ENCODE measurements at places on chromosomes 2 and 18. TPM values are rescaled to one million over a fixed set of nuclear protein-coding genes. Genes with fewer than 3 reads are reported as not detected.

DNA sequence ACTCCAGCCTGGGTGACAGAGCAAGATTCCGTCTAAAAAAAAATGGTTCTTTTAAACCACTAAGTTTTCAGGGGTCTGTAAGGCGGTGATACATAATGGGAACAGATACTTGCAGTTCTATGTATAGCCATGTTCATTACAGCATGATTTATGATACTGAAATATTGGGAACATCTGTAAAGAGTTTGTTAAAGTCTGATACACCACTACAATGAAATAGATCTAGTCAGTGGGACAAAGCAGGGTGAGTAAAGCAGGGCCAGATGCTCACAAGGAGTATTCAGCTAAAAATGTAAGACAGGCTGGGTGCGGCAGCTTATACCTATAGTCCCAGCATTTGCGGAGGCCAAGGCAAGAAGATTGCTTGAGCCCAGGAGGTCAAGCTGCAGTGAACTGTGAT is 6.2 kb upstream of the ING5 start:
- peaks cover 30% of the 10 kb centered on the region for H3K36me3 ChIP-seq
- no peak overlapping the region for H3K27ac ChIP-seq
- DNase-seq, result no peak
- H3K4me3 ChIP-seq, result no peak overlapping the region
- H3K27me3 ChIP-seq, result no peaks in the 10 kb centered on the region

GRCh38 chr2:85734015-85734414 is 19.8 kb upstream of the ATOH8 start:
- no peak for DNase-seq
- H3K4me3 ChIP-seq, result no peak overlapping the region
- peaks cover 2% of the 10 kb centered on the region for H3K27me3 ChIP-seq
- H3K36me3 ChIP-seq, result no peaks in the 10 kb centered on the region

DNA sequence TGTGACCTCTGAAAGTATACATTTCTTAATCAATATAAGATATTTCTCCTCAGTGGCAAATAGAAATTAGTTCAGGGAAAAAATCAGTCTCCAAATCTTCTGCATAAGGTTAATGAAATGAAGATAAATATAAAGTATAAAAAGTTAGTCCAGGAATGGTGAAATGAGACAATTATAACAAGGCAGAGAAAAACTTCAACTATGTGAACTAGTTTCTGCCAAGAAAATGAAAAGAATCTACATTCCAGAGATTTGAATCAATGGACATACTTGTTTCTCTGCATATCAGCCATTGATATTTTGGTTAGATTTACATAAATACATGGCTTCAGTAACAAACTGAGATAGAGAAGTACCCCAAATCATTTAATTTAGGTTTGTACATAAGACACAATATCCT is 249.0 kb downstream of the EXOC6B start:
- H3K4me1 ChIP-seq, result no peaks in the 10 kb centered on the region
- no peaks in the 10 kb centered on the region for H3K27me3 ChIP-seq
- H3K36me3 ChIP-seq, result no peaks in the 10 kb centered on the region
- H3K4me3 ChIP-seq, result no peak overlapping the region

- no peaks in the 10 kb centered on the region for H3K36me3 ChIP-seq
- no peak overlapping the region for H3K4me3 ChIP-seq
- H3K27ac ChIP-seq, result no peak overlapping the region
- no peaks in the 10 kb centered on the region for H3K4me1 ChIP-seq
Observed at GRCh38 chr18:29418136-29418535, 1241.2 kb upstream of the CDH2 start.

GRCh38 chr2:794554-795241 is 117.5 kb upstream of the TMEM18 start:
- no peaks in the 10 kb centered on the region for H3K4me1 ChIP-seq
- DNase-seq, result no peak
- peaks cover 2% of the 10 kb centered on the region for H3K27me3 ChIP-seq
- no peak overlapping the region for H3K4me3 ChIP-seq
- H3K36me3 ChIP-seq, result no peaks in the 10 kb centered on the region
- H3K27ac ChIP-seq, result no peak overlapping the region

DNA sequence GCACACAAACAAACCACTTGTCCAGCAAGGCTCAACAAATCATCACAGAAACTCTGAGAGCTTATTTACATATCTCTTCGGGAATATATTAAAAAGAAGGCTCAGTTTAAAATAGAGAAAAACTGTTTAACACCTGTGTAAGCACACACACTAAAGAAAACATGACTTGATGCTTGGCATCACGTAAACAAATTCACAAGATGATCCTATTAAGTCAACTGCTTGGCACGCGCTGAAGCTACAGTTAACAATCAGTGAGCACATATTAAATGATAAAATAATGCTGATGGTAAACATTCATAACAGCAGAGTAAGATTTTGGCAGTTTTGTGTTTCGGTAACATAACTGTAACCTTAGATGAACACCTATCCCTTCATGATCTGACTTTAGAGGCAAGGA is 4.3 kb upstream of the HES6 start:
- peaks cover 2% of the 10 kb centered on the region for H3K4me1 ChIP-seq
- H3K27ac ChIP-seq, result no peak overlapping the region
- H3K4me3 ChIP-seq, result no peak overlapping the region
- DNase-seq, result no peak

DNA sequence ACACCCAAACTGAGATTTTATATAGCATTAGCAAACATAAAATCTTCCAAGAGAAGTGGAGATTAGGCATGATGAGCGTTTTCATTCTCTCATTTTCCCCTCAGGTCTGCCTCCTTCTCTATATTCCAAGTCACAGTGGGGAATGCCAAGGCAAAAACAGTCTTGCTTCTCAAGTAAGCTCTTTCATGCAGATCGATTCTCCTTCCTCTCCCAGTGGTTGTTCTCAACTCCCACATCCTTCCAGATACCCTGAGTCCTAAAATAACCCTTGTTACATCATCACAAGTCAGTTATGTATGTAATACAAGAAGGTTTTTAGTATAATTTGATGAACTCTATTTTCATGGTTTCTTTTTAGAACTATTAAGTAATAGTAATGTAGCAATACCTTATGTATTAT is 150.6 kb downstream of the TXNL1 start:
- peaks cover 3% of the 10 kb centered on the region for H3K27me3 ChIP-seq
- H3K27ac ChIP-seq, result no peak overlapping the region
- DNase-seq, result no peak
- no peaks in the 10 kb centered on the region for H3K36me3 ChIP-seq
- H3K4me3 ChIP-seq, result no peak overlapping the region

DNA sequence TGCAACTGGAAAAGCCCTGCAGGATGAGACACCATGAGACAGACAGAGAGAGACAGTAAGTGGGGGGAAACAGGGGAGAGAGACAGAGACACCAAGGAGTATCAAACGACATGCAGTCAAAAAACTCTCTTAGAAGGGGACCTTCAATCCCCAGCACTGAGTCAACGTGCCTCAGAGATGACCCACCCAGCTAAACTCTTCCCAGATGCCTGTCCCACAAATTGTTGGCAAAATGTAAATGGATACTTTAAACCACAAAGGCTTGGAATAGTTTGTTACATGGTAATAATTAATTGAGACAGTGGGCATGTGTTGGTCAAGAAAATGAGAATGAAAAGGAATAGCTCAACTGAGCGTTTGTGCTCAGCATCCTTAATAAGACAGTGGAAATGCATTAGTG is 98.3 kb downstream of the GRB14 start:
- H3K27ac ChIP-seq, result no peak overlapping the region
- no peak overlapping the region for H3K4me3 ChIP-seq
- no peaks in the 10 kb centered on the region for H3K36me3 ChIP-seq

- no peak overlapping the region for H3K27ac ChIP-seq
- H3K27me3 ChIP-seq, result no peaks in the 10 kb centered on the region
- peaks cover 10% of the 10 kb centered on the region for H3K4me1 ChIP-seq
Observed at GRCh38 chr2:151668737-151669136, 65.5 kb downstream of the NEB start.

DNA sequence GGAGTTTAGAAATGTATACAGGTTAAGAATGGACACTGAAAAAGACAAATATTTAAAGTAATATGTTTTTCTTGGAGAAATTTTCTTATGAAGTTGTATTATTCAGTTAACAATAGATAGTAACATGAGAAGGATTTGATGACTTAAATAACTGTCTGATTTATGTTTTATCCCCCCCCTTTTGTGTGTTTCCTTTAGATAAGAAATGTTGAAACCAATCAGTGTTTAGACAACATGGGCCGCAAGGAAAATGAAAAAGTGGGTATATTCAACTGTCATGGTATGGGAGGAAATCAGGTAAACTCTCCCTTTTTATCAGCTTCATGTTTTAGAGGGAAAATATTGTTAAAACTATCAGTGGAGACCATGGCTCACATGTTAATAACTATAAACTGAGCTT is 289.7 kb upstream of the KCNJ3 start:
- H3K36me3 ChIP-seq, result no peaks in the 10 kb centered on the region
- no peak overlapping the region for H3K4me3 ChIP-seq
- no peak for DNase-seq
- H3K27ac ChIP-seq, result no peak overlapping the region

GRCh38 chr2:205041472-205042130 is 496.3 kb downstream of the PARD3B start:
- no peaks in the 10 kb centered on the region for H3K36me3 ChIP-seq
- no peaks in the 10 kb centered on the region for H3K4me1 ChIP-seq
- DNase-seq, result no peak
- H3K4me3 ChIP-seq, result no peak overlapping the region
- no peaks in the 10 kb centered on the region for H3K27me3 ChIP-seq
- no peak overlapping the region for H3K27ac ChIP-seq

GRCh38 chr2:127669056-127669455 is 6.3 kb downstream of the LIMS2 start:
- peaks cover 48% of the 10 kb centered on the region for H3K27me3 ChIP-seq
- no peak for DNase-seq
- H3K36me3 ChIP-seq, result no peaks in the 10 kb centered on the region

- no peaks in the 10 kb centered on the region for H3K4me1 ChIP-seq
- no peak for DNase-seq
- H3K36me3 ChIP-seq, result no peaks in the 10 kb centered on the region
- no peak overlapping the region for H3K27ac ChIP-seq
- H3K27me3 ChIP-seq, result peaks cover 14% of the 10 kb centered on the region
Observed at GRCh38 chr2:130785466-130786055, 30.2 kb downstream of the AMER3 start.

DNA sequence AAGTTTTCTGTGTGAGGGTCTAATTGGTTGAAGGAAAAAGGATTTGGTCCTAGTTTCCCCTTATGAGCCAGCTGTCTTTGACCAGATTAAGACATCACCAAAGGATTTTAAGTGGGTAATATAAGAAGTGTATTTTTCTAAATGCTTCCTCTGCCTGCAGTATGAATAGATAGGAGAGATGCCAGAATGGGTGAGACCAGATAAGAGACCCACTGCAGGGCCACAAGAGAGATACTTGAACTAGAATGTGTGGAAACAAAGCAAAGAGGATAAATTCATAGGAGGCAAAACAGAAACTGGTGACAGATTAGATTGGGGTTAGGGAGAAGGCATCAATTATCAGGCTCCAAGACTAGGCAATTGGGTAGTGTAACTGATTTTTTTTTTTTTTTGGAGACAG is 1.1 kb upstream of the HDHD2 start:
- peak overlapping the region; percentile 89 for H3K4me3 ChIP-seq
- peak overlapping the region; percentile 93 for H3K27ac ChIP-seq
- peaks cover 28% of the 10 kb centered on the region for H3K4me1 ChIP-seq
- no peak for DNase-seq

DNA sequence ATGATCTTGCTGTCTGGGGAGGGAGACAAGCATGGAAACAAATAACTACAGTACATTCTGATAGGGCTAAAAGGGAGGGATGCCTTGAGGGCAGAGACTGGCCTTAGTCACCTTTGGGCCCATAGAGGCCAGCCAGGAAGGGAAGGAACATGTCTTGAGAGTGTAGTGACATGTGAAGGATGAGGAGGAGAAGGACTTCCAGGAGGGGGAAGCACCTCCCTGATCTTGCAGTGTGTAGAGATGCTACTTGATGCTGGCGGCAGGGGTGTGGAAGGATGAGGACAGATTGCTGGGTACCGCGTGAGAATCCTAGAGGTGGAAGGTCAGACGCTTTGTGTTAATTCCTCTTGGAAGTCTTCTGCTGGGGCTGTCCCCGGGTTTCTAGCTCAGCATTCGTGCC is 13.1 kb downstream of the TET3 start:
- peak overlapping the region; percentile 39 for H3K27ac ChIP-seq
- no peak overlapping the region for H3K4me3 ChIP-seq
- DNase-seq, result no peak

GRCh38 chr2:148687543-148687942 is 43.0 kb downstream of the EPC2 start:
- no peak for DNase-seq
- peaks cover 30% of the 10 kb centered on the region for H3K36me3 ChIP-seq
- H3K27me3 ChIP-seq, result no peaks in the 10 kb centered on the region
- peaks cover 45% of the 10 kb centered on the region for H3K4me1 ChIP-seq
- no peak overlapping the region for H3K4me3 ChIP-seq
- H3K27ac ChIP-seq, result no peak overlapping the region

GRCh38 chr18:55998801-55999385 is 410.9 kb upstream of the TCF4 start:
- no peaks in the 10 kb centered on the region for H3K36me3 ChIP-seq
- no peaks in the 10 kb centered on the region for H3K4me1 ChIP-seq
- H3K27ac ChIP-seq, result no peak overlapping the region
- H3K4me3 ChIP-seq, result no peak overlapping the region

- H3K27ac ChIP-seq, result no peak overlapping the region
- H3K4me1 ChIP-seq, result no peaks in the 10 kb centered on the region
- no peaks in the 10 kb centered on the region for H3K36me3 ChIP-seq
- H3K27me3 ChIP-seq, result peaks cover 4% of the 10 kb centered on the region
- H3K4me3 ChIP-seq, result no peak overlapping the region
Observed at GRCh38 chr2:130864830-130865800, 28.4 kb downstream of the ARHGEF4 start.

- H3K4me3 ChIP-seq, result no peak overlapping the region
- H3K36me3 ChIP-seq, result no peaks in the 10 kb centered on the region
- DNase-seq, result no peak
- H3K27ac ChIP-seq, result no peak overlapping the region
- H3K27me3 ChIP-seq, result no peaks in the 10 kb centered on the region
Observed at GRCh38 chr2:40867829-40868228, 415.9 kb upstream of the SLC8A1 start.

DNA sequence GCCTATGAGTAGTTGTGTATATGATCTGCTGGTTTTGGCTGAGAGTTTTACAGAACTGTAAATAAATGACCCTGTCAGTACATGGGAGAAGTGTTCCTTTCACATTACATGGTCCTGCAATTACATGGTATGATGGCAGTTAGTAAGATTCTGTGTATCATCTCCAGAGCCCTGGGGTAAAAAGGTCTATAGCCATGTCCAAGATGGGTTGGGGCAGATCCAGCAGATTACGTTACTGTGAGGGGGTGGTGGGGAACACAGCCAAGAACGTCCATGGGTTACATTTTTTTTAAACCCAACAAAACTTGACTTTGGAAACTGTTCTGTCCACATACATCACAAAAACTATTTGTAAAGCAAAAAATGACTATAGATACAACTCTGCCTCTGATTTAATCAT is 64.2 kb upstream of the LMAN1 start:
- H3K4me3 ChIP-seq, result no peak overlapping the region
- peaks cover 20% of the 10 kb centered on the region for H3K27me3 ChIP-seq
- H3K27ac ChIP-seq, result no peak overlapping the region
- no peaks in the 10 kb centered on the region for H3K36me3 ChIP-seq
- DNase-seq, result no peak
- H3K4me1 ChIP-seq, result no peaks in the 10 kb centered on the region

The DTNA gene
- total RNA-seq, result 0.41 TPM

The ACTG2 gene
- total RNA-seq, result 0.27 TPM

The RPRM gene
- 0.23 TPM for total RNA-seq

The PJVK gene
- 4.6 TPM for total RNA-seq

The HAAO gene
- 0.63 TPM for total RNA-seq

The CD8A gene
- 432 TPM for total RNA-seq

Measured in activated CD8-positive, alpha-beta T cell treated with anti-CD3 and anti-CD28 coated beads for 36 hours (primary cell).